ENCODE measurements at places on chromosomes 12 and 14. TPM values are rescaled to one million over a fixed set of nuclear protein-coding genes. Genes with fewer than 3 reads are reported as not detected.

SERPINA10 gene
- total RNA-seq = not detected

DBX2 gene
- total RNA-seq = 0.91 TPM

CNIH1 gene
- 92.2 TPM for total RNA-seq

SLCO1B1 gene
- total RNA-seq = not detected

FAM186B gene
- total RNA-seq = 1.1 TPM

SLCO1C1 gene
- total RNA-seq = not detected

TPPP2 gene
- not detected for total RNA-seq

All from lower leg skin (tissue), 4 donors.